Right cardiac atrium (tissue), 5 donors: ENCODE measurements at places on chromosomes 4 and X. TPM values are rescaled to one million over a fixed set of nuclear protein-coding genes. Genes with fewer than 3 reads are reported as not detected.

The PLAC1 gene
- polyA plus RNA-seq, result not detected

DNA sequence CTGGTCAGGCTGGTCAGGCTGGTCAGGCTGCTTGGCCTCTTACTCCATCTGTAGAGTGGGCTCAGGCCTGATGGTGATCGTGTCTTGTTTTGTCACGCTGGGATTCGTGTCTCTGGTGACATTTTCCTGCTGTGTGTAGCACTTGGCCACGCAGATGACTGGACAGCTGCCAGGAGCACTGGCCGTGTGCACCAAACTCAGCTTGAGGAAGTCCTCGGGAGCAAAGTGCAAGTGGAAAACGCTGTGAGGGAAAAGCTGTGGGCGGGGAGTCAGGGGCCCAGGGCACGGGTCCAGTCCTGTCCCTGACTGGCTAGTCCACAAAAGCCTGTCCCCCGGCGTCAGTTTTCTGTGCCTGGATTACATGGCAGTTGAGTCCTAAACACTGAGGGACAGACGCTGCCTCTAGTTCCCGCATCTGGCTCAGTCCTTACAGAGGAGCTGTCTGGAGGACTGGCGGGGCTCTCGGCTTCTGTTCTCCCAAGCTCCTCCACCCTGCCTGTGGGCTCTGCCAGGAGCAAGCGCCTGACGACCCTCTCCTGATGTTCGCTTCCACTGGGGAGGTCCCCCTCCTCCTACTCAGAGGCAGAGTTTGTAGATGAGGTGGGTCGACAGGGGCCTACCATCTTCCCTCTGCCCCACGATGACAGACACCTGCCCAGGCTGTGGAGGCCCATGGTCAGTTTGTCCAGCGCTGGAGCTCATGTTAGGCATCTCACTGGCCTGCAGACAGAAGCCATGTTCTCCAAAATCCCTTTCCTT lies 35.9 kb upstream of the GRPEL1 start:
- peak; percentile 93 for DNase-seq

GRCh38 chr4:30256116-30256832 lies 463.9 kb upstream of the PCDH7 start:
- no peak for DNase-seq

DNA sequence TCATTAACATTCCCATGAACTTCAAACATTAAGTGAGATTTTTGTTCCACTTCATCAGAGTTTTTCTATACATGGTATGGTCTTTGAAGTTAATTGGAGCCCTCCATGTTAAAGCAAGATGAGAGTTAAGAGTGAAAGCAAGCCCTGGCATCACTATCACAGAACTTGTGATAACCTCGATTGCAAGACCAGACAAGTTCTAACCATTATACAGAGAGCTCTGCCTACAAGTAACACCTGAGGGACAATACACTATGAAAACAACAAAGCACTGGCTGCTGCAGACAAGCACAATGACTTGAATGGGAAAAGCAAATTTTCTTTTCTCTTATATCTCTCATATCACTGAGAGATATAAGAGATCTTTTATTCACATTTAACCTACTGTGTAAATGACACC lies 126.6 kb upstream of the GYPA start:
- DNase-seq, result no peak

DNA sequence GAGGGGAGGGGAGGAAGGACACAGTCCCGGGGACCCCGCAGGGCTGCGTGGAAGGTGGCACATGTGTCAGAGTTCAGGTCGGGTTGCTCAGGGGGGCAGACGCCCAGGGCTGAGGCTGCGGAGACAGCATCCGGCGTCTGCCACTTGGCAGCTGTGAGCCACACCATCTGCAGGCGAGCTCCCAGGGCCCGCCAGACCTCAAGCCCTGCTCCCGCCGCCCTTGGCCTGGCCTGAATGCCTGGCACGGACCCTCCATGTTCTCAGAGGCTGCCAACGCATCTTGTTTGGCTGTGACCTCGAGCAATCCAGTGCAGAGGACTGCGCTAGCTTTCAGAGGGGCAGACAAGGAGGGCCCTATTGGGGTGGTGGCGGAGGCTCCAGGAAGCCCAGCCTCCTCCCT lies 5.1 kb downstream of the BGN start:
- DNase-seq, result peak; percentile 80
